HFFc6 (cell line): ENCODE measurements at places on chromosomes 7 and 10.

DNA sequence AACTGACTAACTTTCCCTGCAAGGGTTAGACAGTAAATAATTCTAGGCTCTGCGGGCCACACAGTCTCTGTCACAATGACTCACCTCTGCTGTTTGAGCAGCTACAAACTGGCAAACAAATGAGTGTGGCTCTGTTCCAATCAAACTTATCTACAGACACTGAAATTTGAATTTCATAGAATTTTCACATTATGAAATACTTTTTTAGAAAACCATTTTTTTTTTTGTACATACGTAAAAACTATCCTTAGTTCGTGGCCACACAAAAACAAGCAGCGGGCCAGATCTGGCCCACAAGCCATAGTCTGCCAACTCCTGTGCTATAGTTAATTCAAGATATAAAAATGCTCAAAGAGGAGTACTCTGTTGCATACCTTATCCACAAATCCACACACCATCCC, 32.6 kb downstream of the PIP4K2A start:
- peak; percentile 75 for DNase-seq

DNA sequence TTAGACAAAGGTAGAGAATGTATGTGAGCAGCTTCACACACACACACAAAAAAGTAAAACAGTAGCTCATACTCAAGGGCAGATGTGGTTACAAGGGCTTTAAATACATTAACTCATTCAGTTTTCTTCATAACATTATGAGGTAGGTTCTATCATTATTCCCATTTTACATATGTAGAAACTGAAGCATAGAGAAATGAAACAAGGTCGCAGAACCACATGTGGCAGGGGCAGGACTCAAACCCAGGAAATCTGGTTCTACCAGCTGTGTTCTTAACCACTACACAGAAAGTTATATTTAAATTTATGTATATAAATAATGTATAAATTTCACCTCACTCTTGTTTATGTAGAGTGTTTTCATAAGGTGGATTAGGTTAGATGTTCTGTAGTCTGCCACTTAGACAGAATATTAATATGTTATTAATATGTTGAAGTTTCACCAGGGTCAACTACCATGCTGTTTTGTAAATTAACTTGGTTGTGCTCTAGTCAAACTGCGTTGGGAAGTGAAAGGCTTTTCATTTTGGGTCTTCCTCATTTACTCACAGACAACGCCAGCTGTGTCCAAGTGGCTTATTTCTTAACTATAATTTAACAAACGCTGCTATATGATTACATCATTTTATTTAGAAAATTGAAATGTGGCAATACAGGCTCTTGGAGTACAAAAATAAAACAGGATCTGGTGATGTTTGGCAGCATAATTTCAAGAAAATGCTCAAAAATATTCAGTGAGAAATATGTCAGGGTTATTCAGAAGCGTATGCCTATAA, 138.4 kb downstream of the MDFIC start:
- no peak for DNase-seq

GRCh38 chr7:621572-622285, 102.1 kb upstream of the PDGFA start:
- no peak for DNase-seq

GRCh38 chr7:150339409-150339809, 2.0 kb downstream of the RARRES2 start:
- no peak for DNase-seq

- no peak for DNase-seq
These were observed 8.1 kb downstream of the DNAH11 start for GRCh38 chr7:21550821-21551531.

DNA sequence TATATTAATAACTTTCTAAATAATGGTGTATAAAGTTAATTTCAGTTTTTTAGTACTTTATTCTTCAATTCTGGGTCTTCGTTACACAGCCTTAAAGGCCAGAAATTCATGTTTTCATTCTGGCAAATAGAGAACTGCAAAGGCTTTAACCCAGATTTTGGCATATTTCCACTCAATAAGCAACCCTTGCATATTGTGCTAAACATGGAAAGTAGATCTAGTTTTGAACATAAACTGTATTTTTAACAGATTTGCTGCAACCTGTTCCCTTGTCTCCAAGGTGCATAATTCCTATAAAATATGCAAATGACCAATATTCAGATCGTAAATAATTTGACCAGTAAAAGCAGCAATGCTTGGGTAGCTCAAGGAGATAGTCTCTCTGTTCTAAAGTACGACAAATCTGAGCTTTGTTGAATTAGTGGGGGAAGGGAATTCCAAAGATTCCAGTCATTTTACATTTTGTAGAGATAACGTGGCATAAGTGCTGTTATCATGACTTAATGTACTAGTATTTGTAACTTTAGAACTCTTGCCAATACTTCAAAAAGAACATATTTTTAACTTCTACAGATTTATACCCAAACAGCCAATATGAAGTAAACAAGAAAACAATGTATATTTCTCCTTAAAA, 46.4 kb upstream of the RSBN1L start:
- DNase-seq, result peak; percentile 53

DNA sequence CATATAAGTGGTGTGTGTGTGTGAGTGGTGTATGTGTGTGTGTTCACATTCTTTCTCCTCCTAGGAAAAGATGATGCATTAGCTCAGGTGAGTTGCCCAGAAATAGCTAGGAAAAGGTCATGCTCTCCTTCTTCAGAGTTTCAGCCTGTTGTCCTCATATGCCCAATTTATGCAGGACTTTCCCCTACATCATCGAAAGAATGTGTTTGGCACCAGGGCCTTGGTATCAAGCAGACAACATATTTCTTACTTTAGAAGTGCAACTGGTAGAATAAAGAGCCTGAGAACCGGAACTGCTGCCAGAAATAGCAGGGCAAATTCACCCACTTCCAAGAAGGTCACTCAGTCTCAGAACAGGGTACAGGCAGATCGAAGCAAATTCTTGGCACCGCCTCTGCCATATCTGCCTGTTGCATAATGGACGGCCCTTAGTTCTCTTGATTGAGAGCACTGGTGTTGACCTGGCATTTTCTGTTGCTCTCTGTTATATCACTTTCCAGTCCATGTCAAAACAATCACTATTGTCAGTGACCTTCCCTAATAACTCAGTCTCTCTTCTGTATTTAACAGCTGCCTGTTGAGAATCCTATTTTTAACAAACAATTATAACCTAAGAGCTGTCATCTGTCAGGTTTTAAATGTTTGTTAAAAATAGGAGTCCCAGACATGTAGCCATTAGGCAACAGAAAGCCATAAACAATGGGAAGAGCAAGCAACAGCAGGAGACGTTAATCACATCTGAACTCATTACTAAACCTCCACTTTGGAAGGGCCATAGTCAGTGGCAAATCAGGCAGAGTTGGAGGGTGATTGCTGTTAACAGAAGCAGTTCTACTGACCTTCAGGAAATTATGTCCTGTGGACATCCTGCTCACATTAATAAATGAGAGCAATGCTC, 20.7 kb downstream of the ADRB1 start:
- DNase-seq, result no peak

- no peak for DNase-seq
These were observed 455.6 kb upstream of the ANKRD30A start for GRCh38 chr10:36669615-36670352.
